ENCODE measurements at places on chromosomes 12 and 14.

DNA sequence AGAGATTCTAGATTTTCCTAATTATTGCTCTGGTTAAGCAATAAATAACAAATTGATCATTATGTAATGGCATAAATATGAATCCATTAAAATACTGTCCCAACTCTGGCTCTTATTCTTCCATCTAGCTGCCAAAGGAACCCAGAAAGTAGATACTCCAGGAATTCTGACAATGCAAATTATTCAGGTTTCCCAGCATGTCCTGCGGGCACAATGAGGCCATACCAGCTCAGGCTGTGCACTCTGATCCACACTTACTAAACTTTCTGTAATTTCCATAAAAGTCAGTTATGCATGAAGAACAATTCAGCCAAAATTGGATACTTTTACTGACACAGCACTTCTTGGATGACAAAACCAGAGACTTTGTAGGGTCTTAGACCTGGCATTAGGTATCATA is 576.3 kb downstream of the KCNH5 start:
- no peak for DNase-seq

- no peak for DNase-seq
Observed at GRCh38 chr12:132308853-132309595, 20.4 kb downstream of the GALNT9 start.

DNA sequence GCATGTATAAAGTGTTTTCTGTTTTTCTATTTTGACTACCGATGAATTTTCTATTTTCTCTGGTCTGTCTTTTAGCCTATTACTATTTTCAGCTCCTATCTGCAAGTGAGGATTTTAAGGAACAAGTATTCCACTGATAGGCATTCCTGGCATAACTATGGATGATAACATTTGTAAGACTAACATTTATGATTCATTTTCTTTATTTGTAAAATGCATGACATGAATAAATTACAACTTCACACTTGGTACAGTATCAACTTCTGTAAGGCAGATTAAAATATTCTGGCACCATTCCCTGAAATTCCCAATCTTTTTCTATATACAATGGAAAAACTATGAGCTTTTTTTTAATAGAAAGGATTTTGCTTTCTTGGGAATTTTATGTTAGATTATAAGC is 121.0 kb upstream of the GARIN2 start:
- DNase-seq, result no peak

- DNase-seq, result no peak
Observed at GRCh38 chr14:24435998-24436354, 6.2 kb downstream of the KHNYN start.

DNA sequence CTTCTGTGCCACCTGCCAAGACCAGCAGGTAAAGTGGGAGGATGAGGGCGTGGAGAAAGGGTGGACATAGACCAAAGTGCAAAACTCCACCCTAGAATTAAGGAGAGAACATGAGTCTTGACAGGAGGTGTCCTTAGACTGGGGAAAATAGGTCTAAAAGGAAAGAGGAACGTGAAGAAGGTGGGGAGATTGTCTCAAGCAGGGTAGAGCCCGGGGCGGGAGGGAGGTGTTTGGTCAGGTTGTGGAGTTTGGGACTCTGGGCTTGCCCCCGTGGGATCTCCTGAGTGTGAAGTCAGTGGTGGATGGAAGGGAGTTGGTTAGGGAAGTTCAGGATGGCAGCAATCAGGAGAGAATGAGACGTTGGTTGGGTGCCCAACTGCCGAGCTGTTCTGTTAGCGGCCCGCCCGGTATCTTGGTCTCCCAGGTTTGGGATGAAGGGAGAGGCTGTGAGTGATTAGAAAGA is 386 bp downstream of the DGKA start:
- no peak for DNase-seq

DNA sequence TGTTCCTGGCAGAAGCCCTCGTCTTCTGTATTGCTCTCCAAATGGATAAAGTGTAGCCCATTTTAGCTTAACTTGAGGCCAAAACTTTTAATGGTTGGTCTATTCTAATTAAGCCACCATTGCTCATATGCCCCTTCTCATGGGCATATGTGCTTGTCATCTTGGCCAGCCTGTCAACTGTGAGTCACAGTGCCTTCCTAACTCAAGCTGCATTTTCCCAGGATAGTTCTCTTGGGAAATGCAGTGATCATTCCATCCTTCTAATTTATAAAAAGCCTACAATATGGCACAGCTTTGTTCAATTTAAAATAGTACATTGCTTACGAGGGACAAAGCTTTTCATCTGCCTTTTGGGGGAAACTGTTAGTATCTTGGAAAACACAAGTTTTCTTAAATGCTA is 6.6 kb downstream of the PTHLH start:
- DNase-seq, result no peak

DNA sequence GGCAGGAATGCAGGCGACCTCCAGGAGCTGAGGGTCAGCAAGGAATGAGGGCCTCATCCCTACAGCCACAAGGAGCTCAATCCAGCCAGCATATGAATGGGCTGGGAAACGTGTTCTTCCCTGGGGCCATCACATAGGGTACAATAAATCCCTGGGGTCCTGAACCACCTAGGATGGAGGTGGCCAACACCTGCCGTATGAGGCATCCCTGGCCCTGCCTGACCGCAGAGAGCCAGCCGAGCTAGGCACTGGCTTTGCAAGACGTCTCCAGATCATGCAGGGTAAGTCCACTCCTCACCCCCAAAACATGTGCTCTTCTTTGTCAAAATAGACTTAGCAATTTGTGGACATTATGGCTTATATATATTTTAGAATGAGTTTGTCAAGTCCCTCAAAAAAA is 303.7 kb upstream of the DIO3 start:
- no peak for DNase-seq

GRCh38 chr12:107748472-107748871 is 12.5 kb downstream of the PRDM4 start:
- DNase-seq, result no peak

DNA sequence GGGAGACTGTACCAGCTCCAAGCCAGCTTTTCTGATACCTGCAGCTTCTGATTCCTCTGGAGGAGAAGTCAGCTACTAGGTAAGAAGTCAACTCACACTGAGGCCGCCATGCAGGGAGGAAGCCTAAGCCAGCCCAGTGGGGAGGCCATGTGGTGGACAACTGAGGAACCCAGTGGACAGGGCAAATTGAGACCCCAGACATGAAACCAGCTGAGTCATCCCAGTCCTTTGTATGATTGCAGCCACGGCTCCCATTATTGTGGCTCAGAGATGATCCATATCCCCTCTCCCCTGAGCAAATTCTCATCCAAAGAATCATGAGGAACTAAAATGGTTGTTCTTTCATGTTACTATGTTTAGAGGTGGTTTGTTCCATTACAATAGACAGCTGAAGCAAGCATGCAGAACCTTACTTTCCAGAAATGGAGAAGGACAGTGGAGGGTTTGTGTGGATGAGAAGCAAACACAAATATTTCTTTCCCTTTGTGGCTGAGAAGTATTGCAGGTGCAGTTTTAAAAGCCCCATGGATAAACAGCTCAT is 1147.3 kb upstream of the TMEM132C start:
- DNase-seq, result no peak

DNA sequence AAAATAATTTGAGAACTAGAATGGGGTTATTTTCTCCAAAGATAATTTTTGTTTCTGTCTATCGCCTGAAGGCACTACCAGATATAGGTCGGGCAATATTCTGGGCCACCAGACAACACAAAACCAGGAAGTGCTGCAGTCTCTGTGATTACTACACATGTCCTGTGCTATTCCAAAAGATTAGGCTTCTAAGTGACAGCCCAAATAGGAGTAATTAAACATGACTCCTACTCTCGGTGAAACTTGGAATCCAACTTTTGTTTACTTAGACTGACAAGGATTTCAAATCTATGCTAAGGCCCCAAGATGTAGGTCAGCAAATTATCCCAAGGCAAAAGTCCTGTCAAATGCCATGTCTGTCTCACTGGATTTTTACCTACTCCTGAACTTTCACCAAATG is 157.6 kb upstream of the LRFN5 start:
- DNase-seq, result no peak

GRCh38 chr14:23009939-23010726 is at the start of gene C14orf93:
TSS of gene C14orf93 (minus strand) at chr14:23010143. CDS start at chr14:22999023, 11,120 bp downstream.
- peak; percentile 59 for DNase-seq

DNA sequence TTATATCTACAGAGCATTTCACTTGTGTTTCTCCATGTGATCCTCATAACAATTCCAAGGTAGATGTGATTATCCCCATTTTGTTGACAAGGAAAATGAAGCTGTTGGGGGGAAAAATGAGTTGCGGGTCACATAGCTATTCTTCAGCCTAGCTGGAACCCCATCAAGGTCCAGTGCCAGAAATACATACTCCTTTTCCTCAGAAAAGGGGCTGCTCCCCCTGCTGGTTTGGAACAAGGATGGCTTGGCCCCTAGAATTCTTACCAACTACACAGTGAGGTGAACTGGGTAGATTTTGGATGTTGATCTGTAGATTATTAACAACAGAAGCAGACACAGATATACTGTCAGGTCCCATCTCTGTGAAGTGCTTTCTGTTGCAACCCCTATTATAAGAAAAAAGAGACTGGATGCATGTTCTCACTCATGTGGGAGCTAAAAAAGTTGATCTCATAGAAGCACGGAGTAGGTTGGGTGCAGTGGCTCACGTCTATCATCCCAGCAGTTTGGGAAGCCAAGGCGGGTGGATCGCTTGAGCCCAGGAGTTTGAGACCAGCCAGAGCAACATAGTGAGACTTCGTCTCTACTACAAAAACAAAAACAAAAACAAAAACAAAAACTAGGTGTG is 8.9 kb downstream of the IKZF4 start:
- DNase-seq, result peak; percentile 13

DNA sequence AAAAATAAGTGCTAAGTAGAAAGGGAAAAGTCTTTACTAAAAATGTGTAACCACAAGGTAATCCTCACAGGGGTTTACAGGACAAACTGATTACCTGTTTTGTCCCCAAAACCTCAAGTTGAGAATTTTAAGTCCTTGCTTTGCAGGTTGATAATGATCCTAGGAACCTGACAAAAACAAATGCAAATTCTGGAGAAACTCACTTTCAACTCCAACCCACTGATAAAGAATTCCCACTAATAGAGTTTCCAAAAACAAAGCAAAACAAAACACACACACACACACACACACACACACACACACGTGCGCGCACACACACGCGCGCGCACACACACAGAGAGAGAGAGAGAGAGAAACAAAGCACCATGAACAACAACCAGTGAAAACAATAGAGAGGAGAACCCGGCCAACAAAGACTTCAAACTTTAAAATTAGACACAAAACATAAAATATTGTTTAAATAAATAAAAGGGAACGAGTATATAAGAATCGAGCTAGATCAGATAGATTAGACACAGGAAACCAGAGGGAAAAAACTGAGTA is 187.0 kb upstream of the FOXN3 start:
- no peak for DNase-seq

GRCh38 chr12:65313719-65314317 is 35.3 kb downstream of the MSRB3 start:
- no peak for DNase-seq
